GM13976 (cell line): ENCODE measurements at places on chromosomes 5 and 9.

- DNase-seq, result no peak
Measured at GRCh38 chr5:161001604-161002003, 149.6 kb upstream of the ATP10B start.

DNA sequence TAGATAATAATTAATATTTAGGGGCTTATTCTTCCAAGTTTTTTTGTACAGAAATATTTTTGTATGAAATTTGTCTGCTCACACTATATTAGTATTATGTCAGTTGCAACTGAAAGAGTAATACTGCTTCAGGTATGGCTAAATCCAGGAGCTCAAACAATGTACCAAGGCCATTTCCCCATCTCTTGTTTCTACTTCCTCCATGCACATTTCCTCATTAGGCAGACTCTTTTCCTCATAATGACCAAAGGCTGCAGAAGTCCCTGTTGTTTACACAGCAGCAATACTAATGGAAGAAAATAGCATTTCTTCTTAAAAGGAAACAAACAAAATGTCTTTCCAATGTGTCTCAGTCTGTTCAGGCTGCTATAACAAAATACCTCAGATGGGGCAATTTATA, 9.2 kb upstream of the OTULINL start:
- DNase-seq, result no peak

DNA sequence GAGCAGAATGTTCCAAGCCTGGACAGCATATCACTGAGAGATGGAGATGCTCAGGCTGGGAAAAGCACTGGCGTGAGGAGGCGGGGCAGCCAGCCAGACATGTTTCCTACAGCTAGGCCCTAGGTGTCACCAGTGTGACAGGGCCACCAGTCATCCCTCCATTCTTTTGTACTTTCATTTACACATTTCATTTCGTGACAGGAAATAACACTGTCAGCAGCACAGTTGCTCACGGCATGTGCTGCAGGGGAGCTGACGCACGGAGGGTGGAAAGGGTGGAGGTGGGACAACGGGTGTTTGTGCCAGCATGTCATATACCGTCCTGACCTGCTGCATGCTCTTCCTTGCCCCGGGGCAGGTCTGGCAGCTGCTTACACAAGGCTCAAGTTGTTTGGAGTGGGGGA, 14.8 kb upstream of the CEMIP2 start:
- peak; percentile 22 for DNase-seq

GRCh38 chr9:135267191-135267809, 179.8 kb downstream of the OLFM1 start:
- no peak for DNase-seq

- DNase-seq, result no peak
Measured at GRCh38 chr9:37775216-37775919, 9.5 kb downstream of the EXOSC3 start.
